Endothelial cell (in vitro differentiated cells): ENCODE measurements at places on chromosomes 6 and 20.

- peak; percentile 59 for DNase-seq
Measured at GRCh38 chr6:161922631-161923119, 648.8 kb upstream of the AGPAT4 start.

- no peak for DNase-seq
Measured at GRCh38 chr20:46108435-46108841, 9.7 kb upstream of the CD40 start.

- DNase-seq, result no peak
Measured at GRCh38 chr6:135627092-135627715, 129.7 kb upstream of the AHI1 start.

GRCh38 chr6:3523966-3524365, 67.1 kb upstream of the SLC22A23 start:
- DNase-seq, result no peak

- DNase-seq, result no peak
Measured at GRCh38 chr6:149820506-149820905, 43.7 kb downstream of the LRP11 start.

- no peak for DNase-seq
Measured at GRCh38 chr6:8941577-8941976, 506.2 kb upstream of the SLC35B3 start.

- no peak for DNase-seq
Measured at GRCh38 chr6:84926189-84927155, 162.1 kb upstream of the TBX18 start.

DNA sequence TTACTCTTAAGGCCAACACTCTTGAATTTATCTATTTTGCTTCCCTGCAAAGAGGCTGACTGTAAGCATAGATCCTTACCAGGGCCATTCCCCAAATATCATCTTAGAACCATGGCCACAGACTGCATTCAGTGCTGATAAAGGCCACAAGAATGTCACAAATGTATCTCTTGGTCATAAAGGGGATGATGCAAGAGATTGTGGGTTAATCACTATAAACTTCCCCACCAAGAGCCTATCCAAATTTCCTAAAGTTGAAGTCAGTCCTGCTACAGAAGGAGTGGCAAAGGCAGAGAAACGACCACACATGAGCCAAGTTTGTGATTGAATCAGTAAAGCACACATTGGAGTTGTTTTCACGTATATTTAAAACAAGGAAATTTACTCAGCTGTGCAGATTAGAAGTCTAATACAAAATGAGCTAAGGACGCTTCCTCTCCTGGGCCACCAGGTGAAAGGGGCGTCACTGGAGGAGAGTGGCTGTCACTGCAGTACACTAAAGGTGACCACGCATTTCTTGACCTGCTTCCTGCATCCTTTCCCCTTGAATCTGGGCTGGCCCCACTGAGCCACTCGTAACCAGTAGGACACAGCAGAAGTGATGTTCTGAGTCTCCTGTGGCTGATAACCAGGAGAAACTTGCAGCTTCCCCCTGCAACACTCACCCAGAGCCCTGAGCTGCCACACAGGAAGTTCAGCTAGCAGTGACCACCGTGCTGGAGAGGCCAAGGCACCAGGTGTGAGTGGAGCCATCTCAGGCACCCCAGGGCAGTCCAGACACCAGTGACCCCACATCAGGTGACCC, 181.9 kb downstream of the SYNDIG1 start:
- DNase-seq, result no peak

DNA sequence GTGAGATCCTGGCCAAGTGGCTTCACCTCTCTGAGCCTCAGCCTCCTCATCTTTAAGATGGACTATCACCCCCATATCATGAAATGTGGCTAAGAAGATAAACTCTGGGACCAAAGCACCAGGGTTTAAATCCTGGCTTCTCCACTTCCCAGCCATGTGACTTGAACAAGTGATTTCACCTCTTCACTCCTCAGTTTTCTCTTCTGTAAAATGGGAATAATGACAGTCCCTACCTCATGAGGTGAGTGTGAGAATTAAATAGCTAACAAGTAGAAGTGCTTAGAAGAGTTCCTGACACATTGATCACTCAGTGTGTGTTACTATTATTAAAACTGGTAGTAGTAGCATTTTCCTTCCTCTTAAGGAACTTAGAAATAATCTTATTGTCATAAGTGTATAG, 516.9 kb upstream of the SULF2 start:
- no peak for DNase-seq

DNA sequence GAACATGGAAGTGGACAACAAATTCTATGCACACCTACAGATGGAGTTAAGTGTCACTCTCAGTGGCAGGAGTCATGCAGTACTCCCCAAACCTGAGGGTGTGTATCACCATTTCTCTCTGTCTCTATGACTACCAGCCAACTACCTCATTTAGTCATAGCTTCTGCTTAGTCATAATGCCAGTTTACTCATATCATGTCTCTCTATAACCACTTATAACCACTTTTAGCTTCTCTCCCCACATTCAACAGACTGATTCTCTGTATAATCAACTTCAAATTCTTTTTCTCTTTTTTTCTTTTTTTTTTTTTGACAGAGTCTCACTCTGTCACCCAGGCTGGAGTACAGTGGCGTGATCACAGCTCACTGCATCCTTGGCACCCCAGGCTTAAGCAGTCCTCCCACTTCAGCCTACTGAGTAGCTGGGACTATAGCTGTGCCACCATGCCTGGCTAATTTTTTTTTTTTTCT, 13.8 kb upstream of the GTF3C6 start:
- no peak for DNase-seq

DNA sequence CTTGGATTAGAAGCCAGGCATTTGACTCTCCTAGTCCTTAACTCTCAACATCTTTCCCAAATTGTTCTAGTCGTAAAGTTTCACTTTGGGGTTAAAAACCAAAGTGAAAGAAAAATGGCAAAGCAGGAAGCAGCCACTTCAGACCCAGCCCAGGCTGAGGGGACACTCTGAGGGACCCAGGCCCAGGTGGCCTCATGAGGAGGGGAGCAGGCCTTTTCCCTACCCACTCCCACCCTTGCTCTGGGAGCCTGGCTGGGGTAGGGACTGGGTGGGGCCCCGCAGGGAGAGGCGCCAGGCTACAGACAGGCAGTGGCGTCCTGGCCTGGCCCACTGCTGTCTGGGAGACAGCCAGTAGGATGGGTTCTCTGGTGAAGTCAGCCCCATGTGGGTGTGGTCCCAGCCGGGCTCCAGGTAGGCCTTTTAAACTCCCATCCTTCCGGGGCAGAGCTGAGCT, 68.7 kb upstream of the MYL9 start:
- DNase-seq, result no peak

DNA sequence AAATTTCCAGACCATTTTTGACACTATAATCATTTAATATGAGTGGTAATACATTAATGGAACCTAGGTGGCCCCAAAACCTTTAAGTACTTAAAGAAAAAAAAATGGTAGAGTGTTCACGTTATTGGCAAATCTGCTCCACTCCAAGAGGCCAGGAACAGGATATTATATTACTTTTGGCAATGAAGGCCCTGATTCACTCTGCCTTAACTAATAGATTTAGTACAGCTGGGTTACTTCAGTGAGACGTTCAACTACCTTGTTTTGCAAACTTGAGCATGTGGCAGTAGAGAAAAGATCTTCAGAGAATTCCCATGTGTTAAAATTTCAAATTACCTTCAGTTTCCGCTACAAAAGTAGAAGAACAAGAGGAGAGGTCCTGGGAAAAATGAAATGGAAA, 12.8 kb downstream of the ADNP start:
- DNase-seq, result no peak

DNA sequence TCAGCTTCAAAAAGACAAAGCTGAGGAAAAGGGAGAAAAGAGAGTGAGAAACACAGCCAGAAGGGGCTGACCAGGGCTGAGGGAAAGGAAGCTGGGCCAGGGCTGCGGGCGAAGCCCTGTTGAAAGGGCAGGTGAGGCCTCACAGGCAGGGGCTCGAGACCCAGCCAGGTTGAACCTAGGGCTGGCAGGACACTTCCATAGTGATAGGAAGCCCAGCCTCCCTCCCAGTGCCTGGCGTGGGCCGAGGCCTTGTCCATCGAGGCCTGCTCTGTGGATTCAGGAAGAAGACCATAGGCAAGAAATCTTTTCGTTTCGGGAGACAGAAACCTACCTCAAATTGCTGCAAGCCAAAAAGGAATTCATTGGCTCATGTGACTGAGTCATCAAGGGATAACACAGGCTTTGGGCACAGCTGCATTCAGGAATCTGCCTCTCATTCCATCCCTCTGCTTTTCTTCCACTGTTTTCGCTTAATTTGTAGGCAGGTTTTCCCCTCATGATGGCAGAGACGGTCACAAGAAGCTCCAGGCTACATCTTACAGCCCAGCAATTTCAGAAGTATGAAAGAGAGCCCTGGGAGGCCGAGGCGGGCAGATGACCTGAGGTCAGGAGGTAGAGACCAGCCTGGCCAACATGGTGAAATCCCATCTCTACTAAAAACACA, 311.1 kb upstream of the SULF2 start:
- no peak for DNase-seq

DNA sequence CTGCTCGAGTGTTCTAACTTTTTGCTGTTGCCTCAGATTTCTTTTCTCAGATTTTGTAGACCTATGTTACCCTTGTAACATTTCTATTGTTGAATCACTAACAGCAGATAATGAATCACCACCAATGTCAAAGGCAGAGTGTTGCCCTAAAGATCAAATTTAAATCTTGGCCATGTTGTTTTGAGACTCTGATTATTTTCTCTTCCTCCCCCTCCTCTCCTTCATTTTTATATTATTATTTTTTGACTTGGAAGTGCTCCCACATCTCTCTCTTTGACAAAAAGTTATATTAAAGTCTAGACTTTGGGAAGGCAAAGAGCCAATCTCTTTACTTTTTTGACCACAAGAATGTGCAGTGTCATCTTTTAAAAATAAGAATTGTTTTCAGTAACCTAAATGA, 422.7 kb downstream of the NKAIN2 start:
- DNase-seq, result no peak

- no peak for DNase-seq
Measured at GRCh38 chr20:17029698-17030097, 197.1 kb upstream of the PCSK2 start.

- no peak for DNase-seq
Measured at GRCh38 chr6:34035161-34035560, 110.7 kb downstream of the GRM4 start.

DNA sequence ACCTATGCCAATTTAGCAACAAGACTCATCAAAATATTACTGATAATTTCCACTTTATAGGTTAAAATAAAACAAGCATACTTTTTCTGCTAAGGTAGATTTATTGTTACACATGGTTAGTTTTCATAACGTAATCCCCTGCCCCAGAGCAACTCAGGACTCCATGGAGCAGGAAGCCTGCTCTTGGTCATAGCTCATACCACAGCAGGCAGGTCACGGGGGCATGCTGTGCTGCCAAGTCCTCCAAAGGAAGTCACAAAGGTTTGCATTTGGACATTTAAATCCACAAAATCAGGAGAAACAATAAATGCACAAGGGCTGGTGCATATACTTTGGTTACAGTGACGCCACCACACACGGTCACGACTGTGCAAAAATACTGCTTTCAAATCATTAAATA, 12.5 kb downstream of the GZF1 start:
- DNase-seq, result no peak
